ENCODE measurements at places on chromosomes 11 and 22.

DNA sequence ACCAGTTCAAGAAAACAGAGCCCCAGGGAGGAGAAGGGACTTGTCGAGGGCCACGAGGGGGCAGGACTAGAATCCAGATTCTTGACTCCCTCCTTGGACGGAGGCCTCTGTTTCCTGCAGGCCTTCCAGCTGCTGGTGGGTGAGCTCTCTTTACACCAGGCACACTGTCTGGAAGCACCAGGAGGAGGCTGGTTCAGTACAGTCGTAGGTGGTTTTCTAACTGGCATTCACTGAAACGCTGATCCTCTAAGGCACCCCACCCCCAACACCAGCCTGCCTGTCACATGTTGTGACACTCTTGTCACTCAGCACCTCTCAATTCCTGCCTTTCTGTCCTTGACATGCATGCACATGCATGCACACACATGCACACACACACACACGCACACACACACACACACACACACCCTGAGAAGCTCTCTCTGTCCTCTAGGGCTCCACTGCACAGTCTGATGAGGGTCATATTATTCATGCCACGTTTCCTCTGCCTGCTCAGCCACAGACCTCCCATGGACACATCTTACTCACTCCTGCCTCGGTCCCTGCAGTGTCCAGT is 751 bp downstream of the MS4A10 start:
- no peak for DNase-seq

DNA sequence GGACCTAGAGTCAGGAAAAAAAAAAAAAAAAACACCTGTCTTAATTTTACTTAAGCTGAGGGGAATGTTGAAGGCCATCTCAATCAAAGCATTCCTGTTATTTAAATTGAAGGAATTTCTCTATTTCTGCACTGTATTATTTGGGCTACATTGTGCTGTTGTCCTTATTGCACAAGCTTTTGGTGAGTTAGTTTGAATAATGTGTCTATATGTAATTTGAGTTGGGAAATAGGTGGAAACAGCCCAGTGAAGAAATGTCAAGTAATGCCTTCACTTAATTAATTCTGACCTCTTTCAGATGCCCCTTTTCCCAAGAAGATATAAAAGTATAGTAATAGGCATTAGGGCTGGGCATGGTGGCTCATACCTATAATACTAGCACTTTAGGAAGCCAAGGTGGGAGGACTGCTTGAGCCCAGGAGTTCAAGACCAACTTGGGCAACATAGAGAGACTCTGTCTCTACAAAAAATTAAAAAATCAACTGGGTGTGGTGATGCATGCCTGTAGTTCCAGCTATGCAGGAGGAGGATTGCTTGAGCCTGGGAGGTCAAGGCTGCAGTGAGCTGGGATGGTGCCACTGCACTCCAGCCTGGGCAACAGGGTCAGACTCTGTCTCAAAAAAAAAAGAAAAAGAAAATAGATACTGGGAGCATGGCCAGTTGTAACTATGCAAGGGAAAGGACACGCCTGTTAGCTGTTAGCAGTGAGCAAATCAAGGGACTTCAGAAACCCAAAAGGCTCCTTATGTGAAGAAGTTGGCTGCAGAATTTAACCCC is 34.9 kb downstream of the OR10A6 start:
- no peak for DNase-seq

- DNase-seq = no peak
Observed at GRCh38 chr11:27317751-27318150, 45.3 kb downstream of the CCDC34 start.

DNA sequence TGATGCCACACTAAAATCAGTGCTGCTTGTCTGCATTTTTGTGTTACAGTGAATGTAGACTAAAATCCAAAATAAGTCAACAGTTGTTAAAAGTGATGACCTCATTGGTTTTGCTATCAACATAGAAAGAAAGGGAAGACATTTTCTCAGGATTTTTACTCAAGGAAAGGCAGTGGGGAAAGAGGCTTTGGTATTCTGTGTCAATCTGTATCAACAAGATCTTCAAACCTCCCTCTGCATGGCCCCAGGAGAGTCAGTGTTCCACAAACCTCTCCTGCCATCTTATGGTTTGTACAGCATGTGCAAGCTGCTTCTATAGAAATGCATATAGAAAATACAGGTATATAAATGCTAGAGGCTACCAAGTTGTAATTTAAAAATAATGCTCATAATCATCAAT is 13.8 kb upstream of the OR51M1 start:
- DNase-seq = no peak

DNA sequence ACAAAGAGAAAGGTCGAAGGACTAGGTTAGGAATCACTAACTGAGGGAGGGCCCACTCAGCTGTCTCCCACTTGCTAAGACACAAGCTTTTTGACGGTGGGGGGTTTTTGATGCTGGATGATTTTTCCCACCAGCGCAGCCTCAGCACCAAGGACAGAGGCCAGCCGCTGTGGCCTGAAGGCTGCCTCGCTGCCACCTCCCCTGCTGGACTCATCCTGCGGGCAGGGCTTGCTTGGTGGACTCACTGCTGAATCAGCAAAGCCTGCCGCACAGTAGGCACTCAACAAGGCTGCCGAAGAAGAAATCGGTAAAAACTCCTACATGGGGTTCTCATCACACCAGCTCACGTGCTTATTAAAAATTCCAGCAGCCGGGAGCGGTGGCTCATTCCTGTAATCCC is 2.6 kb downstream of the ALG12 start:
- no peak for DNase-seq

- no peak for DNase-seq
Observed at GRCh38 chr11:129281471-129282415, 89.6 kb upstream of the ARHGAP32 start.

DNA sequence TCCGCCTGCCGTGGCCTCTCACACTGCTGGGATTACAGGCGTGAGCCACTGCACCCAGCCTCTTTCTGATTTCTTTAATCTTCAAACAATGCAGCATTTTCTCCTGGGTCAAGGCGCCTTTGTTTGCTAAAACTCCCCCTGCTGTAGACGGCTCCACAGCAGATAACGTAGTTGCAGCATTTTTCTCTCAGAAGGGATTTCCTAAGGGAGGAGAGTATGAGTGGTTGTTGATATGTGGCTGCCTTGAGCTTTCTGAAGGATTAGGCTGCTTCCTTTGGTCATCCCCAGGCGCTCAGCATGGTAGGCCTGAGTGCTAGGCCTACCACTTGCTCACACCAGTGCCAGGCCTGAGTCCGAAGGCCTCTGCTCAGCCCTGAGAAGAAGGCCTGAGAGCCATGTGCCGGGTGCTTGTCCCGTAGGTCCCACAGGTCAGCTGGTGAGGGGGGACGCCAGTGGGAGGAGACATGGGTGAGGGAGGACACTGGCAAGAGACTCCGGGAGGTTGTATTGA is 18.1 kb downstream of the SMARCB1 start:
- DNase-seq = peak; percentile 61

- DNase-seq = no peak
Observed at GRCh38 chr11:38543986-38544385, 1946.0 kb upstream of the RAG2 start.

DNA sequence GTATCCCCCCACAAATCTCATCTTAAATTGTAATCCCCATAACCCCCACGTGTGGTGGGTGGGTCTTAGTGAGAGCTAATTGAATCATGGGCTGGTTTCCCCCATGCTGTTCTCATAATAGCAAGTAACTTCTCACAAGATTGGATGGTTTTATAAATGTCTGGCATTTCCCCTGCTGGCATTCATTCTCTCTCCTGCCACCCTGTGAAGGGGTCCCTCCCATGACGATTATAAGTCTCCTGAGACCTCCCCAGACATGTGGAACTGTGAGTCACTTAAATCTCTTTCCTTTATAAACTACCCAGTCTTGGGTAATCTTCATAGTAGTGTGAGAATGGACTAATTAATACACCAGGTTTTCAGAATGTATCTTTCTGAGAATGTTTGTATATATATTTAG is 1159.4 kb downstream of the FAM181B start:
- DNase-seq = peak; percentile 5

DNA sequence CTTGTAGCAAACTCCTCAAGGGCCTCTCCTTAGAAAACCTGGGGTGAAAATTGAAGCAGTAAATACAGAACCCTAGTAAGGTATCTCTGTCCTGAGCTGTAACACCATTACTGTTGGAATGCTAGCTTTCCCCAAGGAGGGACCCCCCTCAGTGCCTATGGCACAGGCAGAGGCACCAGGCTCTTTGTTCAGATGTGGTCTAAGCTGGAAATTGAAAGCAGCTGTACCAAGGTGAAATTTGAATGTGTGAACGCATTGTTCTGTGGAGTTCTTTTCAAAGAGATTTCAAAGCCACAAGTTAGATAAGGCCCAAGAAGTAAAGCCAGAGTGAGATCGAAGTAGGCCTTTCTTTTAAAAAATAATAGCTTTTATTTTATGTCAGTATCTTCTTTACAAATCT is 71.9 kb upstream of the HORMAD2 start:
- DNase-seq = no peak

GRCh38 chr11:27619039-27619574 is 81.1 kb downstream of the BDNF start:
- no peak for DNase-seq

DNA sequence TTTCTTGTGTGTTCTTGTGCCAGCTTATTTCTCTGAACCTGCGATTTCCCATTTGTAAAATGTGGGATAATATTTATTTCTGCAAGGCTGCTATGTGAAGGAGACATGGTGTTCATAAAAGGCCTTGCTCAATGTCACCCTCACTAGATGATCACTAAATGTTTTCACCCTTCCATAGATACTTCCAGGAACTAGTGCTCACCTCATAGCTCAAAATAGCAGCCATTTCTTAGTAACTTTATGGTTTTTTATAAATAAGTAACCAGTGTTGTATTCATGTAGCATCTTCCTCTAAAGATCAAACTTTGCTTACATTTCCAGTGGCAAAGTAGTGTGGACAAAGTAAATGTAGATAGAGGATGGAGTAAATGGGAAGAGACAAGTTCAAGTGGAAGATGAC is 23.8 kb downstream of the SYTL2 start:
- no peak for DNase-seq

DNA sequence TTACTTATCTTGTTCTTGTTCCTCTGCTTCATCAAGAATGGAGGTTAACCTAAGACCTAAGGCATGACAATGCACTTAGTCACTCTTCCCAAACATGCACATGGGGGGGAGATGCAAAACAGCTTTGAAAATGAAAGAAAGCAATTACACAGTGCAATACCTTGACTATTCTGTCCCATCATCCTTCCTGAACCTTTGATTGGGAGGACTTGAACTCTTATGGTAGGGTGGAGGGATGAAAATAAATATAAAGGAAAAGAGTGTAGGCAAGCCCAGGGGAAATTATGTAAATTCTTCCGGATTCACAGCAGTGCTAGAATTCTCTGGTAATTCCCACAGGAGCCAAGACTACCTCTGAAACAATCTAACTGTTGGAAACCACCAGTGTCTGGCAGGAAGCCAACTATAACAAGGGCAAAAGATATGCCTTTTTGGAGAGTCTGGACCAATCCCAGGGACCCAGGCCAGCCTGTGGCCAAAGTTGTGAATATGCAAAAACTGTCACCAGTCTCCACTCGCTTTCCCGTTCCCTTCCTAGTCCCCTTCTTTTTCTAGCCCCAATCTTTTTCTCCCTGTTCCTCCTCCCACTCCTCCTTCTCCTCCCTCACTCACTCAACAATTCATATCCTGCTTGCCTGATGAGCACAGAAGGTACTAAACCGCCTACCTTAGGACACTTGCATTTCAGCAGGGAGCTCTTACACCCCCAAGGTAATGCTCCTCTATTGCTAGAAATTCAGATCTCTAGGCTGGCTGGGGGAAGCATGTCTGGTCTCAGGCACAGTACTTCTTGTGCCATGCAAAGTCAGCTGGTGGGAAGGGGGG is 2.5 kb upstream of the RCN1 start:
- peak; percentile 46 for DNase-seq

GRCh38 chr11:6233984-6234386 is 451 bp downstream of the FHIP1B start:
- no peak for DNase-seq

GRCh38 chr22:41664951-41665350 is 23.7 kb downstream of the SNU13 start:
- no peak for DNase-seq

GRCh38 chr11:10303558-10304363 is 1.1 kb upstream of the ADM start:
- DNase-seq = no peak

- no peak for DNase-seq
Observed at GRCh38 chr11:14625586-14626205, 17.9 kb upstream of the PDE3B start.

DNA sequence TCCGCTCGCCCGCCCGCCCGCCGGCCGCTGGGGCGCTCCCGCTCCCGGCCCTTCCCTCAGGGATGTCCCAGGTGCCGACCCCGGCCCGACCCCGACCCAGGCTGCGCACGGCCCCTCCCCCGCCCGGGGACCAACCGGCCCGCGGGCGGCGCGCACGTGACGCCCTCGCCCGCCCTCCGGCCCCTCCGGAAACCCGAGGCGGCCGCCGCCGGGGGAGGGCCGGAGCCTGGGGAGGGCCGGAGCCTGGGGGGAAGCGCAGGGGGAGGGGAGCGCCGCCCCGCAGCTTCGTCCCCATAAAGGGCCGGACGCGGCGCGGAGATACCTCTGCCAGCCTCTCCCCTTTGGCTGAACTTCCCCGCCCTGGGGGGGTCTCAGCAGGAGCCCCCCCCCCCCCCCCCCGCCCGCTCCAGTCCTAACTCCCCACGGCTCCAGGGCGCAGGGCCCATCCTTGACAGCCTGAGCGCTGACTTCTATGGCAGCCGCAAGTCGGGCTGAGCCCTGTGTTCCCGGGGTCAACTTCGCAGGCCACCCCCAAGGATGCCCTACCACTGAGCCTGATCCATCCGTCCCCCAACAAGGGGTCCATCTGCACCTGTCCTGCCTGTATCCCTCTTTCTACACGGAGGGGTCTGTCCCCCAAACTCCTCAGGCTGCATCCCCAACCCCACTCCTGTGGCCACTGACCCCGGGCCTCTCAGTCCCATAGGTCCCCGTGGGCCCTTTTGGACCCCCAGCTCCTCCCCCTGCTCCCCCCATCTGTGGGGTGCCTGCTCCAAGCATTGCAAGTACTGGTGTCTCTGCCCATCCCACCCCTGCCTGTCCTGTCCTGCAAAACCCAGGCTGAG is at the start of gene MAPK12:
Gene MAPK12, minus strand, starts transcription at position 69 of the 845 bp plus-strand sequence. CDS start 174 bp downstream, outside the sequence.
- no peak for DNase-seq

- DNase-seq = no peak
Observed at GRCh38 chr11:47285969-47286770, 16.2 kb downstream of the MADD start.

DNA sequence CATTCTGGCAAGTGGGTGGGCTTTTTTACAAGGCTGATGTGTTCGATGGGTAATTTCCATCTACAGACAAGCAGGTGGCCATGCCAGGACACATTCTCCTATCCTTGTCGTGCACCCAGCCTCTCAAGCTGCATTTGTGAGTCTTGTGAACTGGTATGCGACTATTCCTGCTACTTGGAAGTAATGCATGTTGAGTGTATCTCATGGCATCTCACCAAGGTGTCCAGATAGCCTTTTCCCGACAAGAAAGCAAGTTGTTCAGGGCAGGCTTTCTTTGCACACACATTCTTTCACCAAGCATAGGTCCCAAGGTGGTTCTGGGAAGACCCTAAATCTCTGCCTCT is 18.8 kb upstream of the SYT13 start:
- DNase-seq = no peak

- no peak for DNase-seq
Observed at GRCh38 chr11:14449302-14449714, 50.3 kb downstream of the COPB1 start.

Measured in retinal pigment epithelial cell (primary cell).